ENCODE measurements at places on chromosomes 16 and 17.

DNA sequence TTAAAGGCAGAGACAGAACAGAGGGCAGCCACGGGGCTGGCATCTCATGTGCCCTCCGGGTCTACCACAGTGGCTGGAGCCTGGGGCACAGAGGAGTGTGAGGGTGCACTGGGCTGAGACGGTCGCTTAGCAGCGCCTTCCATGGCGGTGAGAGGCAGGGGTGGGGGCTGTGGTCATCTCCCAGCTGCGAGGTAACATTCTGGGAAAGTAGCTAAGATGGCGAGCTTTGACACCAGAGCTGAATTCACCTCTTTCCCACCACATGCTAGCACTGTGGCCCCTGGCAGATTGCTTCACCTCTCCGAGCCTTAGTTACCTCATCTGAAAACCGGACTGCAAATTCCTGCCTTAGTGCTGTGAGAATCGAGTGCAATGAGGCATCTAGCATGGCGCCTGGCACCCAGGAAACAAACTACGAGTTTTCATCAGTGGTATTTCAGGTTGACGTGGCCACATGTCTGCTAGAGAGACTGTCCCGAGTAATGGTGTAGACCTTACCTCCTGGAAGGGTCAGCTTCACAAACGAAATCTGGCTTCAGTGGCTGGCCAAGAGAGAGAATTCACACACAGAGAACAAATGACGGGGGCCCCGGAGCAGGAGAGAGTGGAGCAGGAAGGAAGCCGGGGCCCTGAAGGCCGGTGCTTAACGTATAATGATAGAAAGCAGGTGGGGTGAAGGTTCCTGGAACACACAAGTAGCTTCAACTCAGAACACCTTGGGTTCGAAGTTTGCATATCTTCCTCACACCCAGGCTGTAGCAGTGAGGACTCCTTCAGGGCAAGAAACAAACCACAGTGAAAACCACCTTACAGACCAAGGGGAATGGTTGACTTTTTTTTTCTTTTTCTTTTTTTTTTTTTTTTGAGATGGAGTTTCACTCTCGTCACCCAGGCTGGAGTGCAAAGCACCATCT is 63.9 kb upstream of the RPH3AL start:
- DNase-seq = no peak

GRCh38 chr17:19935169-19935568 is 42.5 kb downstream of the AKAP10 start:
- DNase-seq = peak; percentile 41

- no peak for DNase-seq
Measured at GRCh38 chr17:57109393-57110151, 24.5 kb downstream of the AKAP1 start.

DNA sequence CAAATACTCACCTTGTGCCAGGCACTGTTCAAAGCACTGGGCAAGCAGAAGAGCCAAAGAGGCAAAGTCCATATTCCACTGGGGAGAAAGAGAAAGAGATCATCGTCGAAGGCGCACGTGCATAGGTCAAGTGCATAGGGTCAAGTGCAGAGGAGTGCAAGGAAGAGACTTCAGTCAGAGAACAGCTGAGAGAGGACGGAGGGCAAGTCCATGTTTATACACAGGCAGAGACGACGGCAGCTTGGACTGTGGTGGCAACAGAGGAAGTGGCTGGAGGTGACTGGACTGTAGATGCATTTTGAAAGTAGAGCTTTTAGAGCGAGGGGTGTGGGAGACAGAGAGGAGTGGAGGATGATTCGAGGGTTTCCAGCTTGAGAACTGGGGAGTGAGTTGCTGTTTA is 74.7 kb upstream of the SDK2 start:
- no peak for DNase-seq

DNA sequence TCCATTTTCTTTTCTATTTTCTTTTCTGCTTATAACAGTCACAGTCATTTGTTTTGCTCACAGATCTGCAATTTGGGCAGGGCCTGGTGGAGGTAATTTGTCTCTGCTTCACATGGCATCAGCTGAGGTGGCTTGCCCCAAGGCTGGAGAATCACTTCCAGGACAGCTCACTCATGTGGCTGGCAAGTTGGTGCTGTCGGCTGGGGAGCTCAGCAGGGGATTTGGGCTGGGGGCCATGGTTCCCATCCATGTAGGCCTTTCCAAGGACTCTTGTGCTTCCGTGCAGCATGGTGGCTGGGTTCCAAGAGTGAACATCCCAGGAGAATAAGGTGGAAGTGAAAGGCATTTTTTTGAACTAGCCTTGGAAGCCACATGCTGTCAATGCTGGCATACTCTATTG is 85.7 kb downstream of the MGAT5B start:
- DNase-seq = peak; percentile 28

DNA sequence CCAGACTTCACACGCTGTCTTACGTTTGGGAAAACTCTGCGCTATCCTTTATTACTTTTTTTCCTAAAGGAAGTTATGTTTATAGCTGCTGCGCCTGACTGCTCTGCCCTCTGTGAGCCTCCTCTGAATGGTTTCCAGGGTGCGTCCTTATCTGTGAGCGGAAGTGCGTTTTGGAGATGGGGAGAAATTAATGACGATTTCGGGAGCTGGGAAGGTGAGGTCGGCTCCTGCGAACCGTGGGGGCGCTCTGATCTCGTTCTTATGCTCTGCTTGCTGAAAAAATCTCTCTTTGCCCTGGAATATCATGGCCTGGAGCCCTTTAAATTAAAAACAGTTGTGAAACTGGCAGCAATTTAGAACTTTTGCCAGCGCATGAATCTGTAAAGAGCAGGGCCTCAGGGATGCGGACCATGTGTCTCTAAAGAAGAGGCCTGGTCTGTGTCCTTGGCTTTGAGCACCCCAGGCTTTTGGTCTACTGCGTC is 135.7 kb upstream of the ZFHX3 start:
- no peak for DNase-seq

DNA sequence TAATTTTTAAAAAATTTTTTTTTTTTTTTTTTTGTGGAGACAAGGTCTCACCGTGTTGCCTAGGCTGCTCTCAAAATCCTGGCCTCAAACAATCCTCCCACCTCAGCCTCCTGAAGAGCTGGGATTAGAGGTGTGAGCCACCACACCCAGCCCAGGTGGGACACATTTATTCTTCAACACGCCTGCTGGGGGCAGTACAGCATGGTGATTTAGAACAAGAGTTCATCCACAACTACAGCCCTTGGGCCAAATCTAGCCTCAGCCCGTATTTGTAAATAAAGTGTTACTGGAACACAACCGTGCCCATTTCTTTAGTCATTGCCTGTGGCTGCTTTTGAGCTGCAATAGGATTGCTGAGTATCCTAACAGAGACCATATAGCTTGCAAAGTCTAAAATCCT is 92.8 kb downstream of the KATNIP start:
- DNase-seq = peak; percentile 30

- DNase-seq = peak; percentile 18
Measured at GRCh38 chr17:19546289-19547065, 12.8 kb downstream of the SLC47A1 start.

GRCh38 chr17:73189417-73190099 is 3.3 kb upstream of the COG1 start:
- peak; percentile 78 for DNase-seq

DNA sequence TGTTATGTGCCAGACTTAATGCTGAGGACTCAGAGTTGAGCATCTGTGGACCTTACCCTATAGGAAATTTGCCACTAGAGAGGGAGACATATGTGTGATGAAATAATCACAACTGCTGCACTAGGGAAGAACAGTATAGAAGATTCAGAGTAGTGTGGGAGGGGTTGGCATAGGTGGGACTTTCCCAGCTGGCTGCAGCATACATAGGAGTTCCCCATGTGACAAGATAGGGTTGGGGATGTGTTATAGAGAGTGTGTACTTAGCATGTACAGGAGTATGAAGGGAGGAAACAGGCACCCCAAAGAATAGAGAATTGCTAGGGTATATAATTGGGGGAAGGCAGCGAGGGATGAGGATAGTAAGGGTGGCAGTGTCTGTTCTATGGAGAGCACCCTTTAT is 2.9 kb downstream of the NUP93 start:
- no peak for DNase-seq

DNA sequence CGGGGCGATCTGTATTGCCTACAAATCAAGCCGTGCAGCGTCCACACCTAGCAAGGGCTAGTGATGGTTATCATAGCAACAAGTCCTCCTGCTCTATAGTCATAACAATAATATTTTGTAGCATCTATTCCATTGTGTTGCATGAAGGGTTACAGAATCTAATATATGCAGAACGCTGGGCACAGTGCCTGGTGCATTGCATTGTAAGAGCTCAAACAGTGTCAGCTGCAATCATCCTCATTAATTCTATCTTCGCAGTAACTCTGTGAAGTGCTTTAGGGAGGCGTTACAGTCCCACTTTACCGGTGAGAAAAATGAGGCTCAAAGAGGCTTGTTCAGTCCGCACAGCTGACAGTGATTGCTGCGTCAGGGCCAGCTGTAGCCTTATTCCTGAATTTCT is 149.4 kb downstream of the RBFOX1 start:
- DNase-seq = no peak

- DNase-seq = no peak
Measured at GRCh38 chr17:2503627-2504026, 8.1 kb downstream of the METTL16 start.

DNA sequence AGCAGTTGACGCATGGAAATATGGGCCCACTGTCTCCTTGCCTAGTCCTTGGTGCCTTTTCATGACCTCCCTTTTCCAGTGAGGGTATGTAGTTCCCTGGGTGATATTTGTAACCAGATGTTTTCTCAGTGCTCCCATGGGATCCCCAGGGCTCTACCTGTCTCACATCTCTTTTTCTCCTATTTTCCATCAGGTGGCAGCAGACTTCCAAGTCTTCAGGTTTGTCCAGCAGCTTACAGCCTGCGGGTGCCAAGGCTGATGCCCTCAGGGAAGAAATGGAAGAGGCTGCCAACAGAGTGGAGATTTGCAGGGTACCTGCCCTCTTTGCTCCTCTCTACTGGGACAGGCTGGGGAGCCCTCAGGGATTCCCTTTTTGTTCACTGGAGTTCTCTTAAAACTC is 89.1 kb downstream of the ELAC2 start:
- peak; percentile 44 for DNase-seq

- no peak for DNase-seq
Measured at GRCh38 chr16:17371299-17371698, 99.5 kb downstream of the XYLT1 start.

DNA sequence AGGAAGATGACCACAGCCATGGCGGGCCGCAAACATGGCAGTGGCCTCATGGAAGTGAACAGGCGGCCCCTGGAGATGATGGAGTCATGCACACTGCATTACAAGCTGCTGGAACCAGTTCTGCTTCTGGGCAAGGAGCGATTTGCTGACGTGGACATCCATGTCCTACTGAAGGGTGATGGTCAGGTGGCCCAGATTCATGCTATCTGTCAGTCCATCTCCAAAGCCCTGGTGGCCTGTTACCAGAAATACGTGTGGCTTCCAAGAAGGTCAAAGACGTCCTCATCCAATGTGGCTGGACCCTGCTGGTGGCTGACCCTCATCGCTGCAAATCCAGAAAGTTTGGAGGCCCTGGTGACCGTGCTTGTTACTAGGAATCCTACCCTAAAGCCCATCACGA is 13.4 kb upstream of the WSB1 start:
- no peak for DNase-seq

- peak; percentile 64 for DNase-seq
Measured at GRCh38 chr17:1865252-1866037, 35.6 kb downstream of the RPA1 start.

DNA sequence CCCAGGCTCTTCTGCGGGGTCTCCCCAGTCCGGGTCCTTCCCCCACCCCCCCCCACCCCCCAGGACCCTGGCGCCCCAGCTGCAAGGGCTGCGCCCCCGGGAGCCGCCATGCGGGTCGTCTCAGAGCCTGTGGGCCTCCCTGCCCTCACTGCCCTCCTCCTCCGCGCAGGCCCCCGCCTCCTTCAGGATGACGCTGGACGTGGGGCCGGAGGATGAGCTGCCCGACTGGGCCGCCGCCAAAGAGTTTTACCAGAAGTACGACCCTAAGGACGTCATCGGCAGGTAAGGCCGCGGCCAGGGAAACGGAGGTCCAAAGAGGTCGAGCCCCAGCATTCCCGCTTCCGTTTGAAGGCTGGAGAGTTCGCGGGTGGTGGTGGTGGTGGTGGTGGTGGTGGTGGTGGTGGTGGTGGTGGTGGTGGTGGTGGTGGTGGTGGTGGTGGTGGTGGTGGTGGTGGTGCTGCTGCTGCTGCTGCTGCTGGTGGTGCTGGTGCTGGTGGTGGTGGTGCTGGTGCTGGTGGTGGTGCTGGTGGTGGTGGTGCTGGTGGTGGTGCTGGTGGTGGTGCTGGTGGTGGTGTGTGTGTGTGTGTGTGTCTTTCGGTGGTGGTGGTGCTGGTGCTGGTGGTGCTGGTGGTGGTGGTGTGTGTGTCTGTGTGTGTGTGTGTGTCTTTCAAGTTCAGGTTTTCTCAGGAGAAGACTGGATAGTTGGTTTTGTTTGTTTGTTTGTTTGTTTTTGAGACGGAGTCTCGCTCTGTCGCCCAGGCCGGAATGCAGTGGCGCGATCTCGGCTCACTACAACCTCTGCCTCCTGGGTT is 615 bp downstream of the PHKG2 start:
- DNase-seq = peak; percentile 33

Measured in PC-3 (cell line).